Left renal cortex interstitium (tissue), 4 donors: ENCODE measurements at places on chromosomes 12 and 14.

DNA sequence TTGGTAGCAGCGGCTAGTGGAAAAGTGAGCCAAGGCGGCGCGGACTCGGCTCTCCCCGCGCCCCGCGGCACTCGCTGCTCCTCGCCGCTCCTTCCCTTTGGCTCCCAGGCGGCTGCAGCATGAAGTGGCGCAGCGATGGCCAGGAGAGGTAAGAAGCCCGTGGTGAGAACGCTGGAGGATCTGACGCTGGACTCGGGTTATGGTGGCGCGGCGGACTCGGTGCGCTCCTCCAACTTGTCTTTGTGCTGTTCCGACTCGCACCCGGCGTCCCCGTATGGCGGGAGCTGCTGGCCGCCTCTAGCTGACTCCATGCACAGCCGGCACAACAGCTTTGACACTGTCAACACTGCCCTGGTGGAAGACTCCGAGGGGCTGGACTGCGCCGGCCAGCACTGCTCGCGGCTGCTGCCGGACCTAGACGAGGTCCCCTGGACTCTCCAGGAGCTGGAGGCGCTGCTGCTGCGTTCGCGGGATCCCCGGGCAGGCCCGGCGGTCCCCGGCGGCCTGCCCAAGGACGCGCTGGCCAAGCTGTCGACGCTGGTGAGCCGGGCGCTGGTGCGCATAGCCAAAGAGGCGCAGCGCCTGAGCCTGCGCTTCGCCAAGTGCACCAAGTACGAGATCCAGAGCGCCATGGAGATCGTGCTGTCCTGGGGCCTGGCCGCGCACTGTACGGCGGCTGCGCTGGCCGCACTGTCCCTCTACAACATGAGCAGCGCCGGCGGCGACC lies 225.6 kb upstream of the CRY1 start:
- no peak for DNase-seq

- no peak for DNase-seq
Observed at GRCh38 chr12:122458105-122459035, 35.9 kb upstream of the CLIP1 start.

DNA sequence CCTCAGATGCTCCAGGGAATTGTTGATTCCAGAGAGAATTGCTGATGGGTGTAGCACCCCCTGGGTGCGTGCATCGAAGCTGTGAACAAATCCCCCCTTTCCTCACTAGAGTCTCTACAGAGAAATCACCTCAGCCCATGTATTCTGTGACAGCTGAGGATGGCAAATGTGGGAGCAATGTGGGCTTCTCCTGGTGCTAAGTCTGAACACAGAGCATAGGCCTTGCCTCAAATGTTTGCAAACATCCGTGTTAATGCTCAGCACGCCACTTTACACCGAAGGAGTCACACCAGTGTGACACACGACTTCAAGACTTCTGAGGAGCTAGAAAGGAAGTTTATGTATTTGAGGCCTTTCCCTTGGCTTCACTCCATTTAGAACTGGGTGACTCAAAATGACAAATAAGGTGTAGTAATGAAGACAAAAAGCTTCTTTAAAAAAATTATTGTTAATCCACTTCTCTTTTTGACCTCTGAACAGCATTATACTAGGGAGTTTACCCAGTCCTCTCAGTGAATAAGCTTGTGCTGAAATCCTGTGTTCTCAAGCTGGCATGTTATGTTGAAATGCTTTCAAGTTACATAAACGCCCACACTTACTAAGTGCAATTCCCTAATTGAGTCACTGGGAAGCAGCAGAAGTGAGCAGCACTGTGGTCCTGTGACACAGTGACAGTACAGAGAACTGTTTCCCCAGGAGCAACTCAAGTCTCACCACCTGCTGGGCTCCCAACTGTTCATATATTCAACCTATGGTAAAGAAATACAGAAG lies 92.9 kb downstream of the FAR2 start:
- no peak for DNase-seq

DNA sequence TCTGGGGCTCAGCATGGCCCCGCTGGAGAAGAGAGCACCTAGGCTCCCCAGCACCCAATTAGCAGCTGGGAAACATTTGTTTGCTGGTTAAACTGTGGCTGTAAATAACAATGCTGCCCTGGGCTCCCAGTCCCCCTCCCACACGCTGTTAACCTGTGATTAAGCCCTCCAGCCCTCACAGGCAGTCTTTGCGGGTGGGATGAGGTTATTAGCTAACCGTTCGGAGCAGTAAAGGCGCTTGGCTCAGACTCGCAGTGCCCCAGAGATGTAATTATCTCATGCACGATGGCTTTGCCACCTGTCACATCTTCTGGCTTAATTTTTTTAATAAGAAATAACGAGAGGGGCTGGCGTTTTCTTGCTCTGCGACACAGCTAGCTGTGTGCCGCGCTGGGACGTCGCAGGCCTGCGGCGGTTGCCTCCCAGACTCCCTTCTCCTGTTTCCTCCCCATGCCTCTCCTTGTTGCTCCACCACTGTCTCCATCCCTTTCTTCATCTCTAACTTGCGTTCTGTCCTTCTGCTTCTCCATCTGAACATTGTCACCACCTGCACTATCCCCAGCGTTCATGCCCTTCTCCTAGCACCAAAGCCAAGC lies 239.2 kb upstream of the FKBP4 start:
- no peak for DNase-seq

DNA sequence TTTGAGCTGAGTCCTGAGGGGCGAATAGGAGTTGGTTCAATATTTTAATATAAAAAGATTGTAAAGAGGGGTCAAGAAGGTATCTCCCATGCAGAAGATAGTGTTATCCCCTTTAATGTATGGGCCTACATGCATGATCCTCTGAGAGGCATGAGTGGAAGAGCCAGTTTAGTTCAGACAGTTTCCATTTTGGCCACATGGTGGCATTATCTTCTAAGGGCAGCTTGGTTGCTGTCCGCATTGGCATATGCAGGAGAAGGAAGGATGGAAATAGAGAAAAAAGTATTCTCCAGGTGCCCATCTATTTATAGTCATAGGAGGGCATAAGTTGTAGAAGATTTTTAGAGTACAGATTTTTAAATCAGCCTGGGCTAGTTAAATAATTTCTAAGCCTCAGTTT lies 5.4 kb downstream of the SAMD4A start:
- no peak for DNase-seq

DNA sequence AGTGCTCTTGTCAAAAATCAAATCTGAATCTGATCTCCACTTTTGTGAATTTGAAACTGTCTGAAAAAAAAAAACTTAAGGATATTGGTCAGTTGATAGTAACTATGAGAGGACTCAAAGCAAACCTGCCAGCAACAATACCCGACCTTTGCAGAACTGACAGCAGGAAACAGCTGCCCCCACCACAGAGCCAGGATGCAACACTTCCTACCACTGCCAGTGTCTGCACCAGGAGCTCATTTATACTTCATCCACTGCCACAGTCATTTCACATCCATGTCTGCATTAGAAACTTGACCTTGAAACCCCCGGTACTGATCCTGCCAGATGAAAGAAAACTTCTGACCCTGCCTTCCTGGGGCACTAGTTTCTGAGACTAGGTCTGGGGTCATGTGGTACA lies 27.4 kb upstream of the RXYLT1 start:
- DNase-seq = no peak

DNA sequence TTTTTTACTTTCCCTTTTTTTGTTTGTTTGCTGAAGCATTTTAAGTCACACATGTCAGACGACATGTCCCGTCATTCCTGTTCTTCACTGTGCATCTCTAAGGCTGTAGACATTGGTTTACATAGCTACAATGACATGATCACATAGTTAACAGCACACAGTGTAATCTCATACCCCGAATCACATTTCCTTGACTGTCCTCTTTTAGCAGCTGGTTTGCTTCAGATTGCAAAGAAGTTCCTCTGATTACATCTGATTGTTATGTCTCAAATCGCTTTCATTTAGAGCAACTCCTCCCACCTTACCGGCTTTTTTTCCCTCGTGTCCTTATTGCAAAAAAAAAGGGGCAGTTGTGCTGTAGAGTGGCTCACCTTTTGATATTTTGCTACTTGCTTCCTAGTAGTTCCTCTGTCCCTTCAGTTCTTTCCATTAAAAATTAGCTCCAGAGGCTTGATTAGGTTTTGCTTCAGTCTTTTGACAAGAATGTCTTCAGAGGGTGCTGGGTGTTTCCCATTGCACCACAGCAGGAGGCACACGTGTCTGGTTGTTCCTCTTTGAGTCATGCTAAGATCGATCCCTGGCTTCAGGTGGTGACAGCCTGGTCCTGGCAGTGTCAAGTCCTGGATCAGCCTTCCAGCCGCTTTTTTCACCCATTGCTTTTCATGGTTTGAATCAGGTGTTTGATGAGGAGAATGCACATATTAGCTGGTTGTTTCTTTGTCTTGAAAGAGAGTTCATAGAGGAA lies 35.0 kb downstream of the ZNF664 start:
- no peak for DNase-seq

- no peak for DNase-seq
Observed at GRCh38 chr14:34931206-34931605, 51.6 kb upstream of the SRP54 start.

- DNase-seq = no peak
Observed at GRCh38 chr12:44148936-44149335, 313.1 kb downstream of the TMEM117 start.

- peak; percentile 78 for DNase-seq
Observed at GRCh38 chr14:104932676-104933631, 8.3 kb downstream of the PLD4 start.

GRCh38 chr14:35368583-35369392 lies 35.8 kb downstream of the NFKBIA start:
- DNase-seq = no peak

DNA sequence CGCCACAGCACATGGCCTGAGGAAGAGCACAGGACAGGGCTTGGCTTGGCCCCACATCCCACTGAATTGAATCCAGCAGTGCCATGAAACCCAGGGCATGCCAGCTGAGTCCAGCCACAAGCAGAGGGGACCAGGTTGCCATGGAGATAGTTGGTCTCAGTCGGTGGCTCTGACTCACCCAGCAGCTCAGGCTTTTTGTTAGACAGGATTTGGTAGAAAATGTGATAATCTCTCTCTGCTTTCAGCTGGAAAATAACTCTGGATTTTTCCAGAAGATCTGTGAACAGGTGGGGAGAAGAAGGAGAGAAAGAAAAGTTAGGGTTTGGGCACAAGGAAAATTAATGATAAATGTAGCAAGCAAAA lies 4.8 kb downstream of the MYH7 start:
- DNase-seq = no peak

DNA sequence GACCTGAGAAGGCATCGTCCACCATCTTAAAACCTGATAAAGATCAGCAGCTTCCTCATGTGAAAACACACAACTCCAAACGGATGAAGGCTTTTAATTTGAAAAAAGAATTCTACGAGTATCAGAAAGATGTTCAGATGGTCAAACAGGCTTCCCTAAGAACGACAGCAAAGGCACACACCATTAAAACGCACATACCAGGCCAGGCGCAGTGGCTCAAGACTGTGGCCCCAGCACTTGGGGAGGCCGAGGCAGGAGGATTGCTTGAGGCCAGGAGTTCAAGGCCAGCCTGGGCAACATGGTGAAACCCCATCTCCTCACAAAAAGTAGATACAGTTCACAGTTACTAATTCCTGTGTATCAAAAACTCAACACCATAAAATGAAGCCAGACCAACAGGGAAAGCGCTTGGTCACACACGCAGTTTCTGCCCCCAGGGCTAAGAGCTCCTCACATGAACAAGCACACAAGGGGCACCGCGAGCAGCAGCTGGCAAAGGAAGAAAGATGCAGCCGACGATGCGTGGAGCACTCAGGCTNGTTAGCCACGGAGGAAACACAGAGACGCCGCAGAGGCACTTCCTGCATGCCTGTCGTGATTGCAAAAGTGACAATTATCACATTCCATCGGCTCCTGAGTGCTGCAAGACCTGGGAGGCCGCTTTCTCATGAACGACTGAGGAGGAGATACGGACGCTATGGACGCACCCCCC lies 78.0 kb downstream of the NOC4L start:
- no peak for DNase-seq
